Thyroid gland (tissue), 4 donors: ENCODE measurements at places on chromosomes 12 and 14.

DNA sequence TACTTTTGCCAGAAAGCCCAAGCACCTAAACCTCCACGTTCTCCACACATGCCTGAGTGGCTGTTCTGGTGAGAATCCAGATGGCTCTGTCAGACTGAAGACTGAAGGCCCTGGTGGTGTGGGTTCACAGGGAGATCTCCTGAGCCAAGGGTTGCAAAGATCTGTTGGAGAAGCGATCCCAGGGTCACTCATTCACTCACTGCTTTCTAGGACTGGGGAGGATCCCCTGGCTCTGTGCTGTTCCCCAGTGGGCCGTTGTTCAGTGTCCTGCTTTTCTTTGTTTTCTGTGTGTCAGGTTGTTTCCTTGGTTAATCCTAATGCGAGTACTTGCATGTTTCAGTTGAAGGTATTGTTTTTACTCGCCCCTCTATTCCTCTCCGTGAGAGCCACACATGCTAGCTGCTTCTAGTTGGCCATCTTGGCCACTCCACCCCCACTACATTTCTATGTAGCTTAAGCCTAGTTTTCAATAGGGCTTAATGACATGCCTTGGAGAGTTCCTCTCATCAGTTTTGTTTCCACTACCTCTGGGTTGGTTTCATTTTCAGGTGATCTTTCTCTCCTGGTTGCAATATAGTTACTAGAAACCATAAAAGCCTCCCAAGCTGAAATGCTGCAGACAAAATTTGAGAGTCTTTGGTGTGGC, 144.5 kb upstream of the SLC38A2 start:
- DNase-seq = no peak

- no peak for DNase-seq
Observed at GRCh38 chr12:130418251-130418650, 80.6 kb downstream of the PIWIL1 start.

DNA sequence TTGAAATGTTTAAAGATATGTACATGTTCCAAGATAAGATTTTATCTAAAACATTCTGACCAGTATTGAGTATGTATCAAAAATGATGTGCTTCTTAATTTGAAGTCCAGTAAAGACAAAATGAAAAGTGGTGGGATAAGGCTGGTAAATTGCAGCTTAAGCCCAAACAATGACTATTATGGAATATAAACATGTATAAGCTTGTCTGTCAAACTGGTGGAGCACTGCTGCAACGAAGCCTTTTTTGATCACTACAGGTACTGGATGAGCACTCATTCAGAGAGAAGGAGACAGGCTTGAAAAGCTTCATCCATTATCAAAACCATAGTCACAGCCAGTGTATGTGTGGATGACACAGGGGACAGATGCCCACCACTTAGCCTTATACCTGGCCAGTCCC, 138.4 kb downstream of the ATP23 start:
- DNase-seq = no peak

- DNase-seq = no peak
Observed at GRCh38 chr12:4027412-4027811, 154.2 kb upstream of the PARP11 start.

- no peak for DNase-seq
Observed at GRCh38 chr12:52591521-52591920, 9.7 kb downstream of the KRT72 start.

DNA sequence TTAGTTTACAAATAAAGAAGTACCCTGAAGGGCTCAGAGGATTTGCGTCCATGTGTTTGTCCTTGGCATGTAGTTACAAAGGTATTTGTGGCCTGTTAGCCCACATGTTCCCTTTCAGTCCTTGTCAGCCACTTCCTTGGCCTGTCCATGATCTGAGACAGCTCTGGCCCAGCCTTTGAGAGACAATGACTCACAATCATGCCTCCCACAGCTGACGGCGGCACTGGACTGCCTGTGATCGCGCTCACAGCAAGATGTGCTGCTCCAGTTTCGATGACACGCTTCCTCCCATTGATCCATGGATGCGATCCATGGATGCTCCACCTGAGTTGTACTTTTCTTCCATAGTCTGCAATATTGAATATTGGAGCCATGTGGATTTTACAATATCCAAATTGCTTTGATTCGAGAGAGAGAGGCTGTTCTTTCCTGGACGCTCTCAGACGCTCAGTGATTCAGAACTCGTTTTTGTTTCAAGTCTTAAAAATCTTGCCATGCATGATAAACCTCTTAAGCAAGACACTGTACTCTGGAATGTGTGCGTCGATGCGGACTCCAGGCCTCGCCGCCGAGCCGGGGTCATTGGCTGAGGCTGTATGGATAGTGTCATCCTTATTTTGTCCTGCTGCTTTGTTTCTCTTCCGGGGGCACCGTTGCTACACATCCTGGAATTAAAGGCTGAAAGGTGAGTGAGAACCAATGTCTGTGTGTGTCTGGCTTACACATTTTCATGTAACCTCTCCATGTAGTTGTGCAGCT, 220.1 kb downstream of the GLT1D1 start:
- DNase-seq = peak; percentile 44

GRCh38 chr14:103563844-103564505, 1.2 kb downstream of the COA8 start:
- no peak for DNase-seq

DNA sequence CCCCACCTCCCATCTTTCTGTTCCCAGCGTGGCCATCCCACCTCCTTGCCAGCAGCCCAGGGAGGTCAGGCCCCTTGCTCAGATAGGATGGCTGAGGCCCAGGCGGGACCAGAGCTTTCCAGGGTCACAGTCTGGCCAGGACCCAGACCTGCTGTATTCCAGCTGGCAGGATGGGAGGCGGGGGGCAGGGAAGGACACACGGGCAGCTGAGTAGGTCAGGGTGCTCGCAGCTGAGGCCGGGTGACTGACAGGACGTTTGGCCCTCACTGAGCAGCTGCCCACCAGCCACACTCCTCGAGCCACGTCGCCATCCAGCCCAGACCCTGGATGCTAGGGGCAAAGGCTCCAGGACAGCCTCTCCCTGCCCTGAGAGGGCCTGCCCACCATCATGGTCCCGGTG, 4.0 kb downstream of the NUDT14 start:
- DNase-seq = no peak

- DNase-seq = no peak
Observed at GRCh38 chr14:99267837-99268781, 3.9 kb downstream of the BCL11B start.

- no peak for DNase-seq
Observed at GRCh38 chr14:51521764-51522163, 129.9 kb upstream of the FRMD6 start.

GRCh38 chr12:116368196-116369194, 91.0 kb upstream of the MED13L start:
- peak; percentile 64 for DNase-seq

- DNase-seq = no peak
Observed at GRCh38 chr14:31884776-31885379, 192.2 kb upstream of the ARHGAP5 start.

GRCh38 chr12:68536885-68537485, 73.7 kb upstream of the RAP1B start:
- no peak for DNase-seq

- no peak for DNase-seq
Observed at GRCh38 chr14:36939265-36939664, 233.1 kb downstream of the SLC25A21 start.

GRCh38 chr14:64092940-64093339, 201.2 kb downstream of the ESR2 start:
- peak; percentile 68 for DNase-seq

- DNase-seq = peak; percentile 86
Observed at GRCh38 chr14:104973135-104973384, 5.1 kb downstream of the AHNAK2 start.

GRCh38 chr14:64465831-64466554, 694 bp downstream of the AKAP5 start:
- peak; percentile 15 for DNase-seq

DNA sequence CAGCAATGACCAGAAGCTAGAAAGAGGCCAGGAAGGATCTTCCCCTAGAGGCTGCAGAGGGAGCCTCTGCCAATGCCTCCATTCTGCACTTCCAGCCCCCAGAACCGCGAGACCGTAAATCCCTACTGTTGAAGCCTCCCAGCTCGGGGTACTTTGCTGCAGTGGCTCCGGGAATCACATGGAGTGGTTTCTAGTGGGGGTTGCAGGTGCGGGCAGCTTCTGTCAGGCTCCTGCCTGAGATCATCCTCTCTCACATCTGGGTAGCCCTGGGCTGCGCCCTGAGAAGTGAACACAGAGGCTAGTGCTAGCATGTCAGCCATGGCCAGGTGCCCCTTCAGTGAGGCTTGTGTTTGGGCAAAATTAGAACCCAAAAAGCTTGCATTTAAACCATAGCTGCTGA, 67.3 kb downstream of the TSPAN9 start:
- DNase-seq = no peak

- no peak for DNase-seq
Observed at GRCh38 chr14:101733211-101733610, 28.3 kb upstream of the PPP2R5C start.

- peak; percentile 27 for DNase-seq
Observed at GRCh38 chr14:91835197-91835919, 32.0 kb downstream of the TC2N start.
